ENCODE measurements at places on chromosomes 12 and 14.

DNA sequence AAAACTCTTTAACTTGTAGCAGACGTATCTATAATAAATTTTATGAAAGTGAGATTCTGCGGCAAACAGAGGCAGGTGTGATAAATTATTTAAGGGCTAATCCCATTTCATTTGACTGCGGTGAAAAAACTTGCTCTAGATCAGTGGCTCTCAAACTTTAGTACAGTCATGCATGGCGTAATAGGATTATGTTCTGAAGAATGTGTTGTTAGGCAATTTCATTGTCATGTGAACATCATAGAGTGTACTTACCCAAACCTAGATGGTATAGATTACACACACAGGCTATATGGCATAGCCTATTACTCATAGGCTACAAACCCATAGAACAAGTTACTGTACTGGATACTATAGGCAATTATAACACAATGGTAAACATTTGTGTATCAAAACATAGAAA, 83.7 kb downstream of the HEATR5A start:
- peak; percentile 28 for DNase-seq

GRCh38 chr12:108622421-108622820, 11.3 kb downstream of the SELPLG start:
- no peak for DNase-seq

DNA sequence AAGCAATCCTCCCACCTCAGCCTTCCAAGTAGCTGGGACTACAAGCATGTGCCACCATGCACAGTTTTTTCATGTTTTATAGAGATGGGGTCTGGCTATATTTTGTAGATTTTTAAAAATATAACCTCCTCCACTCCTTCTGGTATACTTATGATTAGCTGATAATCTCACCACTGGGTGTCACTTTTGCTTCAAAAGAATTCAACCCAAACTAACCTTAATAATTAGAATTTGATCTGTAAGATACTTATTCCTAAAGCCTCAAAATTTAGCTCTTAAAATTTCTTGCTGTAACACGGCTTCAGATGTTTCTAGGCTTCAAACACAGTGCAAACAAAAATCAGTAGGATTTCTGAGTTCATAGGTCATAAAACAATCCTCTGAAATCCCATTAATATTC, 130.3 kb downstream of the CEP83 start:
- no peak for DNase-seq

- DNase-seq, result no peak
Measured at GRCh38 chr14:99684410-99684934, 374 bp downstream of the CYP46A1 start.
